Pancreas (tissue), 10 donors: ENCODE measurements at places on chromosomes 12 and 14.

DNA sequence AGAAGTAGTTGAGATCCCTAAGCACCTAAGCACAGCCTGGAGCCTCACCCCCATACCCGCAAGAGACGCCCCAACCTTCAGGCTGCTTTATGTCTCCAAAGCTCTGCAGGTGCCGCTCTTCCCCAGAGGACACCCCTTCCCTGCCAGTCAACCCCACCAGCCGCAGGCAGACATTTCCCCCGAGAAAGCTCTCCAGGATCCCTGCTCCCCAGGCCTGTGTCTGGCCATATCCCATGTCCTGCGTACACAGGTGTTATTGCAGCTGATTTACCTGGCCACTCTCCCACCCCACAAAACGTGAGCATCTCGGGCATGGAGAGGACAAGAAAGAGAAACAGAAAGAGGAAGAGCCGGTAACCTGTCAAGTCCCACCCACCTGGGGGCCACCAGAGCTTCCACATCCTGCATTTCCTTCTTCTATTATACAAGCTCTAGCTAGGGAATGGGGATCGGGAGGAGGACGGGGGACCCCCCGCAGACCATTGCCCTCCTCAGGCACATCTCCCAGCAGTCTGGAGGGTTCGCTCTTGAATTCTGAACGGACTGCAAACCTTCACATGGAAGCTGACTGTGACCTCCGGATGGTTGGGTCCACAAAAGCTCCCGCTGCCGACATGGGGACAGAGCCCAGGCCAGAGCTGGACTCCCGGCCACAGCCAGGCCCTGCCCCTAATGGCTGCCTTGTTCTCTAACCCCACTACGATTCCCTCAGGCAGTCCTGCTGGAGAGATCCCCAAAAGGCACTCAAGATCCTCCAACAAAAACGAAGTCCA is 17.6 kb downstream of the CCDC88C start:
- DNase-seq, result no peak

- DNase-seq, result peak; percentile 80
These were observed at the start of gene MSRB3 for GRCh38 chr12:65278576-65279368. Gene MSRB3 (plus strand): TSS chr12:65278683. CDS start chr12:65308580, 29,897 bp downstream.

GRCh38 chr14:32134448-32135097 is 57.5 kb downstream of the ARHGAP5 start:
- DNase-seq, result no peak

GRCh38 chr12:105296116-105297089 is 34.1 kb upstream of the C12orf75 start:
- no peak for DNase-seq

- DNase-seq, result no peak
These were observed 162.4 kb upstream of the DAAM1 start for GRCh38 chr14:59026081-59026480.

GRCh38 chr12:93664573-93665138 is 12.5 kb upstream of the CRADD start:
- DNase-seq, result no peak
